ENCODE measurements at places on chromosomes 5 and 9. TPM values are rescaled to one million over a fixed set of nuclear protein-coding genes. Genes with fewer than 3 reads are reported as not detected.

- H3K4me3 ChIP-seq: no peak overlapping the region
- DNase-seq: no peak
- no peak overlapping the region for H3K27ac ChIP-seq
These were observed 23.5 kb upstream of the ATG10 start for GRCh38 chr5:81948349-81948748.

DNA sequence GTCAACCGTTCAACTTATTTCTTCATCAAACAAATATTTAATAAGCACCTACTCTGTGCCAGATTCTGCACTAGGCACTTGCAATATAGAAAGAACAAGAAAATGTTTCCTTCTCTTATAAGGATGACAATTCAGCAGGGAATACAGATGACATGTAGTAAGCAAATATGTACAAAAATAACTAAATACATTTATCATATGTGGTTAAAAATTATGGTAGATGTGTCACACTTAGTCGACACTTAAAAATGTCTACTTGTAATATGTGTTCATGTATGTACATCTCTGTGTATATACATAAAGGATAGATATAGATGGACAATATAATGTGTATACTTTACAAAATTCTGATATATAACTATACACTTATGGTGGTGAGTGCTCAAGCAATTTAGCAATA, 417.0 kb upstream of the MEF2C start:
- DNase-seq: no peak
- no peaks in the 10 kb centered on the region for H3K27me3 ChIP-seq

DNA sequence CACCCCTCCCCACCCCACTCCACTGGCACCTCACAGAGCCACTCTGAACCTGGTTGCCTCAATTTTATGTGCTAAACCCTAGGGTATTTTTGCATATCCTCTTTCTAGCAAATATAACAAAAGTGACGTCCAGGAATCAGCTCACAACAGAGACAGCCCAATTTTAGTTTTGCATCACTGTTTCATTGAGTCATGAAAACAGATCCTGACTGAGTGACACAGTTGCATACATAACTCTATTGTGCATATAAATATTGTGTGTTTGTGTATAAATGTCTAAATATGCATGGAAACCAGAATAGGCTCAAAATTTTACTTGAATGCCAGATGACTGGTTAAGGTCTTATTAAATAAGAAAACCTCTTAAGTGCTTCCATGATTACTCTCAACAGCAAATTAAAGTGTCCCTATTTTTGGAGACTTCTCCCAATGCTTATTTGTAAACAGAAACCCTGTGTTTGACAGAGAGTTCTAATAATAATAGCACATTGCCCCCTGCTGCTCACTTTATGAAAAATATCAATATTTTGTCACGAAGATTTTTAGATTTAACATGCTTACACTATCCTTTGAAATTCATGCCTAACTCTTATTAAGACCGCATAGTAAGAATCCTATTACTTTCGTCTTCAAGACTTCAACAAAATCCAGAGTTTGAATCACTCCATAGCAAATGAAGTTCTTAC, 75.5 kb upstream of the PRRC1 start:
- H3K27me3 ChIP-seq: no peaks in the 10 kb centered on the region
- no peak overlapping the region for H3K27ac ChIP-seq
- no peak for DNase-seq
- H3K36me3 ChIP-seq: no peaks in the 10 kb centered on the region
- H3K4me3 ChIP-seq: no peak overlapping the region

DNA sequence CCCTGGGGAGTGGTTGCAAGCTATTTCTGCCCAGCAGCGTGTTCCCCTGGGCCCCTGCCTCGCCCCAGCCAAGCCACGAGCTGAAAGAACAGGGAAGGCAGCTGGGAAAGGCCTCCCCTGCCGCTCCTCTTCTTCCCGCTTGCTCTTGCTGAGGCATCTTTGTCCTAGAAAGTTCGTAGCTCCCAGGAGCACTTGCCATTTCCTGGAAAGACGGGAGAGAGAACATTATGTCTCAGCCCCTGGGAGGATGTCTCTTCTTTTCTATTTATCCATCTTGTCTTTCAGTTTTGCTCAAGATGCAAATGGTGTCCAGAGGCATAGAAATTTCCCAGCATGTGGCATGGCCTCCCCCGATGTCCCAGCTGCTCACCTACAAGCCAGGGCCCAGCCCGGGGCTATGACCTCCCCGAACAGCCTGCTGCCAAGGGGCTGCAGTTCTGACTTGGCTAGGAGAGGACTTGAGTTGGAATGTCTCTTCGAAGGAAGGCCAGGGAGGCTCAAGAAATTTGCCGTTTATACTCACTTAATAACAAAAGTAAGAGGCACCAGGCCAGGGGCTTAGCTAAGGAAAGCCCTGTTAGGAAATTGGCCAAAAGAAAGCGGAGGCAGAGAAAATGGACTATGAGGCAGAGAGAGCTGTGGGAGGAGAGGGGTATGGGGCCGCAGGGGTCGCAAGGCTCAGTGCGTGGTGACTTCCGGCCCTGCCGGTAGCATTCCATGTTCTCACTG, 87.3 kb downstream of the LIFR start:
- peaks cover 66% of the 10 kb centered on the region for H3K4me1 ChIP-seq
- no peaks in the 10 kb centered on the region for H3K27me3 ChIP-seq

DNA sequence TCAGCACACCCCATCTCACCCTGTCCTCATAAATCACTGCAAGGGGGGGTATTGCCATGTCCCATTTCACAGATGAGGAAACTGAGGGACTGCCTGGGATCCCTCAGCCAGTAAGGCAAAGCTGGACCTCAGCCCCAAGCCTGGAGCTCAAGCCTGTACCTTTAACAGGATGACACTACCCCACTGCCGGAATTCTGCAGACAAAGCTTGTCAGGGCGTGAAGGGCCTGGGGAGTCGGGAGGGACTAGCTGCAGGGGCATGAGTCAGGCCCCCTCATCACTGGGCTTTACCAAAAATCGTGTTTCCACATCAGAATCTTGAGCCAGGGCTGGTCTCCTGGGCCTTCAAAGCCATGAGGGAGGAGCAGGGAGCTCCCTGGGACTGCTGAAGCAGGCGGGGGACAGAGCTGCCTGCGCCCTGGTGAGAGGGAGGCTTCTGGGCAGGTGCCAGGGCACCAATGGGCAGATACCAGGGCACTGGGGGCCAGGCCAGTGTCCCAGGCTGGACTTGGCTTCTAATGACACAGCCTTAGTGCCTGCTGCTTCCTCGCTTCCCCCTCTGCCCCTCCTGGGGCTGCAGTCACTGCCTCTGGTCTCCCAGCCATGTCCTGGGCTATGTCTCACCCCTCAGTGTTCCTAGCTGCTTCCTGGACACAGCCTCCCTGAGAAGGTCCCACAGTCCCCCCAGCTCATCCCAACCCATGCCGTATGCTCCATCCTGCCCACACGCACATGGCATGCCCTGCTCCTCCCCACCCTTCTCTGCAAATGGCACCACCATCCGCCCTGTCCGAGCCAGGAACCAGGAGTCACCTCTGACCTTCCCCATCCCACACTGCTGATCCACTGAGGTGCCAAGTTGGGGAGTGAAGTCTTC, 80.7 kb downstream of the LMX1B start:
- DNase-seq: no peak
- H3K27ac ChIP-seq: no peak overlapping the region
- peaks cover 5% of the 10 kb centered on the region for H3K27me3 ChIP-seq
- no peak overlapping the region for H3K4me3 ChIP-seq
- no peaks in the 10 kb centered on the region for H3K4me1 ChIP-seq

DNA sequence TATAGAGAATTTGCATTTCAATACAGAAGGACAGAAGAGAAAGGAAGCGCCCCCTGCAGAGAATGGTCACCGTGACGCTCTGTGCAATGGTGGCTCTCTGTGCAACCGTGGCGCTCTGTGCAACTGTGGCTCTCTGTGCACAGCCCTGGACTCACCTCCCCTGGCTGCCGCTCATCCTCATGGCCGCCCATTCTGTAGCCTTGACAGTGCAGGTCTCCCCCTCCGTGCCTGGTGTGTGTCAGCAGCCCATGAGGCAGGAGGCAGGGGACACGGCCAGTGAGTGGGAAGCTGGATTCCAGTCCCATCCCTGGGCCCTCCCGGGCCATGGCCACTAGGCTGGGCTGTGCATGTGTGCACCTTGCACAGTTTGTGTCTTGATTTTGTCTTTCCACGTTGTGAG, 12.0 kb downstream of the EXOC3 start:
- H3K27ac ChIP-seq: no peak overlapping the region
- H3K4me1 ChIP-seq: no peaks in the 10 kb centered on the region
- DNase-seq: no peak
- no peak overlapping the region for H3K4me3 ChIP-seq

DNA sequence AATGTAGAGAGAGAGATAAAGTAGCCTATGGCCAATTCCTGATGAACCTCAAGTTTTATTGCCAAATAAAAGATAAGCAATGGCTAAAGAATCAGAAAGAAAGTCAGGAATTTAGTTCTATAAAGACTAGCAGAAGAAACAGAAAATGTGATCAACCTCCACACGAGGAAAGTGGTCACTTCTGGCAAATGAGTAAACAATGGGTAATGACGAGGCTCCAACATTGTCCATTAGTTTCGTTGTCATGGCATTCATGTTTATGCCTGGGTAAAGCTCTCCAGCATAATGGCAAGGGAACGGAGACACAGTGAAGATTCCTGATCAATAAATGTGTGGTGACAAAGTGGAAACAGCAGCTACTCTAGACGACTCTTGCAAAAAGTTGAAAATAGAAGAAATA, 341.8 kb upstream of the CTNND2 start:
- H3K36me3 ChIP-seq: no peaks in the 10 kb centered on the region
- no peaks in the 10 kb centered on the region for H3K27me3 ChIP-seq
- H3K4me3 ChIP-seq: no peak overlapping the region
- H3K4me1 ChIP-seq: no peaks in the 10 kb centered on the region
- no peak overlapping the region for H3K27ac ChIP-seq

DNA sequence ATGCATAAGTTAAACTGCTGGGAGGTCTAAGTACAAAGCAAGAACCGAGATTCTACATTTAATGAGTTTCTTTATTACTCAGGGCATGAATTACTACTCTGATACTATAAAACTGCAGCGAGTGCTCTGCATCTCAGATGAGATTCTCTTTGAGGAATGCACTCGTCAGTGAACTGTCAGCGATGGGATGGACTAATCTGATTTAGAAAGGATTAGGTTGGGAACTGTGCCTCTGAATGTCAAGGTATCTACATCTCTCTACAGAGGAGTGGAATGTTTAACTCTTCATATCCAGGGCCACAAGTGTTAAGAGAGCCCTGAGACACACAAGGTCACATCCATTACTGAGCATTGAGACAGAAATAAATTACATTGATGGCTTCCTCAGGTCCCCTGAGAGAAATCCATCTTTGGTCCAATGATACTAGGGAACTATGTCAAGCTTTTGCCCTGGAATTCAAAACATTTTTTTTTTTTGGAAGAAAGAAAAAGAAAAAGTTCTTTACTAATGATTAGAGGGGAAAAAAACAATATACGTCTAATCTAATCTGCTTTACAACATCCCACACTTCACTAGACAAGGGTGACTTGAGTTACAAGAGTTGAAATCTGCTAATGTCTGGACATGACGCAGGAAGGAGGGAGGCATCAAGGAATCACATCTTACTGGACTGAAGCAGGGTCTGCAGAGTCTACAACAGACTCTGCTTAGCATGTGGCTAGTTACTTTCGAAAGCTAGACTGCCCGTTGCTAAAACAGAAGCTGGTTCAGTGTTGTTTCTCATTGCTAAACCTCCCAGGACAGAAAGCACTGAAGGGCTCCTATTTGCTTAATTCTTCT, 270.0 kb upstream of the TLE4 start:
- H3K4me3 ChIP-seq: no peak overlapping the region
- no peak for DNase-seq
- no peaks in the 10 kb centered on the region for H3K36me3 ChIP-seq
- H3K27me3 ChIP-seq: no peaks in the 10 kb centered on the region

DNA sequence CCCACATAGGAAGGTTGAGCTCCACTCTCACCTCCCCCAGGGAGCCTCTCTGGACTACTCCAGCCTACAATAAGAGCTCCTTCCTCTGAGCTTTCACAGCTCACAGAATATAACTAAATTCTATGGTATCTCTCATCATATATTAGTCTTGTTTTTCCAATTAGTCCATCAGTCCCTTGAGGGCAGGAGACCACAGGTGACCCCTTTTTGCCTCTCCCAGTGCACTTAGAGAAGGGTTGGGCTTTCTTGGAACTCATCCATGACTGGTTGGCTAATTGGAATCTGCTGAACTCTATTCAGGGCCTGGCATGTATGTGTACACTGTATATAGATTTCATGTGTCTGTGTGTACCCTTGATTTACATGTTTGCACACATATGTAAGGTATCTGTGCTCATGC, 50.4 kb upstream of the ARAP3 start:
- H3K4me1 ChIP-seq: no peaks in the 10 kb centered on the region
- no peaks in the 10 kb centered on the region for H3K27me3 ChIP-seq
- no peaks in the 10 kb centered on the region for H3K36me3 ChIP-seq
- no peak overlapping the region for H3K27ac ChIP-seq
- no peak for DNase-seq

DNA sequence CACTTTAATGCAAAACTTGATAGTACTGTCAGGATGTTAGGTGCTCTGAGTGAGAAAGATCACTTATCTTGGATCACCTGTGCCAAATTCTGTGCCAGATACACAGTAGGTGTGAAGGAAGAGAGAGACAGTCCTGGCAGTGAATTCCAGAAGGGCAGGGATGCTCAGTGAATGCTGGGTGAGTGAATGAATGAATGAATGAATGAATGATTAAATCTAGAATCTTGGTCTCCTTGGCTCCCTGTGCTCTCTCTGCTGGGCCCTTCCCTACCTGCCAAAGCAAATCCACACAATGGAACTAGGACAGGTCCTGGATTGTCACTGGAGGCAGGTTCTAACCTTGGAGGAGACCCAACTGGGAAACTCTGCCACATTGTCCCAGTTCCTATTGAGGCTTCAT, 117.5 kb upstream of the CXCL14 start:
- no peaks in the 10 kb centered on the region for H3K36me3 ChIP-seq
- H3K27me3 ChIP-seq: no peaks in the 10 kb centered on the region
- no peak overlapping the region for H3K4me3 ChIP-seq
- no peak for DNase-seq
- H3K27ac ChIP-seq: no peak overlapping the region

ACSL6 gene
- total RNA-seq: 0.71 TPM

FBN2 gene
- 0.07 TPM for total RNA-seq

IFNA21 gene
- not detected for total RNA-seq

FRRS1L gene
- total RNA-seq: not detected

RNF183 gene
- not detected for total RNA-seq

PLAA gene
- total RNA-seq: 79.6 TPM

BHMT2 gene
- 7.1 TPM for total RNA-seq

AQP3 gene
- total RNA-seq: 1.7 TPM

MLANA gene
- total RNA-seq: not detected

GFRA3 gene
- not detected for total RNA-seq

PCDHGB6 gene
- 4.6 TPM for total RNA-seq

Measured in gastrocnemius medialis (tissue), 4 donors.